ENCODE measurements at places on chromosomes 6 and 20. TPM values are rescaled to one million over a fixed set of nuclear protein-coding genes. Genes with fewer than 3 reads are reported as not detected.

The ZSCAN23 gene
- 0.07 TPM for total RNA-seq

The BPIFA1 gene
- not detected for total RNA-seq

The EPHA7 gene
- not detected for total RNA-seq

The CD24 gene
- 0.92 TPM for total RNA-seq

The SLC12A5 gene
- 0.07 TPM for total RNA-seq

The SCUBE3 gene
- 0.53 TPM for total RNA-seq

The KIF13A gene
- 88.5 TPM for total RNA-seq

The UBE2C gene
- 51.4 TPM for total RNA-seq

The SIRPG gene
- not detected for total RNA-seq

The HLA-DRB1 gene
- total RNA-seq = not detected

The MACROD2 gene
- 0.95 TPM for total RNA-seq

The ANKEF1 gene
- 2.8 TPM for total RNA-seq

The COL20A1 gene
- total RNA-seq = not detected

Measured in pulmonary artery endothelial cell (primary cell).